ENCODE measurements at places on chromosomes 6 and 20.

GRCh38 chr20:18585134-18585533 lies 2.7 kb upstream of the DTD1 start:
- no peak for DNase-seq

- no peak for DNase-seq
Observed at GRCh38 chr6:56507517-56507916, 135.2 kb downstream of the DST start.

GRCh38 chr6:169646906-169647567 lies 54.8 kb downstream of the WDR27 start:
- DNase-seq, result no peak

DNA sequence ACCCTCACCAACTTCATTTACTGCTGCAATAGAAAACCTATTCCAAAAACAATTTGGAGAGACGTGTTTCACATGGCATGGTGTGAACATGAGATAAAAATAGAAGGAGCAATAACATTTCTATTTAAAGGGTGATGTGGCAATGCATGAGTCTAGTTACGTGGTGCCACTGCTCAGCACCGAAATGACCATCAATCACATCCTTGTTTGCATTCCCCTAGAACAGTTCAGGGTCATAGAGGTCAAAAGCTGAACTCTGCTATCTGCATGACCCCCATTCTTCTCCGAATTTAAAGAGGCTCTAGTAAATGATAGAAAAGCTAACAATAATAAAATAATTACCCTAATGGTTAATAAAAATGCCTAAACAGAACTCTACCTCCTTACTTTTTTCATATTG lies 29.5 kb downstream of the ROS1 start:
- DNase-seq, result no peak

All from WERI-Rb-1 (cell line).